ENCODE measurements at places on chromosomes 2 and 18. TPM values are rescaled to one million over a fixed set of nuclear protein-coding genes. Genes with fewer than 3 reads are reported as not detected.

DNA sequence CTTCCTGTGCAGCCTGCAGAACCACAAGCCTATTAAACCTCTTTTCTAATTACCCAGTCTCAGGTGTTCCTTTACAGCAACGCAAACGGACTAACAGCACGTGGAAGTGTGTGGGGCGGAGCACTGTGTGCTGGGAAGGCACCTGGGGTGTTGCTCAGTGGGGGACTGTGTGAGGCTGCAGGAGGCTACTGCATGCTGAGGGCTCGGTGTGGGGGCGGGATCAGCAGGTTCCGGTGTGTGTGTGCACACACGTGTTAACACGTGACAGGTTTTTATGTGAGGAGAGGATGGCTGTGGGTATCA lies 58.9 kb downstream of the ANKMY1 start:
- no peak for DNase-seq

Gene LCT
- not detected for total RNA-seq

Gene TANC1
- total RNA-seq = 64.9 TPM

- no peak for DNase-seq
These were observed 102.9 kb upstream of the SCN1A start for GRCh38 chr2:166230724-166231070.

- DNase-seq = no peak
These were observed 3.9 kb downstream of the BOD1L2 start for GRCh38 chr18:57150828-57151227.

GRCh38 chr18:58770601-58771000 lies 94.1 kb upstream of the ZNF532 start:
- no peak for DNase-seq

Gene MRPL33
- total RNA-seq = 101 TPM

Gene FAM110C
- total RNA-seq = 0.84 TPM

DNA sequence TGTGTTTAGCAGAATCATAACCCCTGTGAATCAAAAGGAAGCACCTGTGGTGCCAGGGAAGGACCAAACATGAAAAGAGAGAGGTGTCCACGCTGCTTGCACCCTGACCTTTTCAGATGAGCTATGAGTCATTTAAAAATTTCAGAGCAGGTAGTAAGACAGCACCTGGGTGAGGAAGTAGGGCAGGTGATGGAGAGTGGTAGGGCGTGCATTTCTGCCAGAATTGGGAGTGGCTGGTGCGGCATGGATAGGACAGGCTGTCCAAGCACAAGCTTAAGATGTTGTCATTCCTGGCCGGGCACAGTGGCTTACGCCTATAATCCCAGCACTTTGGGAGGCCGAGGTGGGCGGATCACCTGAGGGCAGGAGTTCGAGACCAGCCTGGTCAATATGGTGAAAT lies 36.8 kb downstream of the NPAS2 start:
- no peak for DNase-seq

- DNase-seq = no peak
These were observed 253.8 kb upstream of the LYPD1 start for GRCh38 chr2:132923787-132924186.

DNA sequence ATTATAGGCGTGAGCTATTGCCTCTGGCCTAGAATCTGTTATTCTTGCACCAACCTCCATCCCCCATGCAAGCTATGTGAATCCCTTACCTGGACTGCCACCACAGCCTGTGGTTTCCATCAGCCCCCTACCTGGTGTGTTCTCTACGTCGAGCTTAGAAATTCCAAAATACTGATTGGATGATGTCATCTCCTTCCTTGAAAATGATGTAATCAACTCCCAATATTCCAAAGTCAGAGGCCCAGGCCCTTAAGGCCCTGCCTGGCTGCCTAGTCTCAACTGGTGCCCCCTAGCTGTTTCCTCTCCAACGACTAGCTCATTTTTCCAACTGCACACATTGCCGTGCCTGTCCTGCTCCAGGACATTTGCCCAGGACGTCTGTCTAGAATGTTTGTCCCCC lies 41.3 kb upstream of the GBX2 start:
- DNase-seq = no peak

Gene PLGLB1
- total RNA-seq = 3.6 TPM

GRCh38 chr2:104849618-104850141 lies 4.2 kb upstream of the POU3F3 start:
- DNase-seq = no peak

All from tibial nerve (tissue), 4 donors.